Caco-2 (cell line): ENCODE measurements at places on chromosomes 5 and 9. TPM values are rescaled to one million over a fixed set of nuclear protein-coding genes. Genes with fewer than 3 reads are reported as not detected.
A peak's percentile ranks its signal among the peaks of the same experiment; 100 is the strongest.

- H3K4me3 ChIP-seq = no peak overlapping the region
- H3K27me3 ChIP-seq = no peaks in the 10 kb centered on the region
- DNase-seq = no peak
- H3K27ac ChIP-seq = peak overlapping the region; percentile 70
- no peaks in the 10 kb centered on the region for H3K36me3 ChIP-seq
Observed at GRCh38 chr5:147187099-147187540, 47.7 kb upstream of the STK32A start.

DNA sequence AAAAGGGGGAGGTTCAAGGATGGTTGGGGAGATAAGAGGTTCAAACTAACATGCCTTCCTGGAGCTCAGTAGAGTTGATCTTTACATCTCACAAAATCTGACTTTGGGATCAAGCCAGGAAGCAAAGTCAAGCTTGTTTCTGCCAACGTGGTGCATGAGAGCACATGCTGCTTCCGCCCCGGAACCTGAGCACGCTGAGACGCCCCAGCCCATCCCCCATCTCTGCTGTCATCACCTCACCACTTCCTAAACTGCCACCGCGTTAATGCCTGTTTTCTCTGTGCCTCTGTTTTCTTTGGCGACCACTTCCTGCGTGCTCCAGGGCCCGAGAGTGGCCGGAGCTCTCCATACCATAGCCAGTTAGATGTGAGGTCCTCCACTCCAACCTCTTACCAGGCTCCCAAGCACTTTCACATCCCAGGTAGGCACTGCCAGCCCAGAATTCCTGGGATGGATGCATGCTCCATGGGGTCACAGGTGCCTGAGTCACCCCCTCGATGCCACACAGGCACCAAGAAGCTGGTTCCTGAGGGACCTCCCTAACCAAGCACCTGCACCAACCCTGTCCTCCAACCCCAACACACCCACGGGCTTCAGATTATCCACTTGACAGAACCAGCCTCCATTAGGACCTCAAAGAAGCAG, 31.2 kb upstream of the AFAP1L1 start:
- no peak overlapping the region for H3K27ac ChIP-seq
- no peaks in the 10 kb centered on the region; the same call in 1 of the 2 replicates for H3K27me3 ChIP-seq
- H3K36me3 ChIP-seq = no peaks in the 10 kb centered on the region
- DNase-seq = no peak
- no peak overlapping the region for H3K4me3 ChIP-seq

- no peaks in the 10 kb centered on the region for H3K36me3 ChIP-seq
- DNase-seq = no peak
- no peaks in the 10 kb centered on the region for H3K4me1 ChIP-seq
- H3K27me3 ChIP-seq = no peaks in the 10 kb centered on the region
- H3K27ac ChIP-seq = no peak overlapping the region
Observed at GRCh38 chr9:129875687-129876395, 40.6 kb downstream of the USP20 start.

DNA sequence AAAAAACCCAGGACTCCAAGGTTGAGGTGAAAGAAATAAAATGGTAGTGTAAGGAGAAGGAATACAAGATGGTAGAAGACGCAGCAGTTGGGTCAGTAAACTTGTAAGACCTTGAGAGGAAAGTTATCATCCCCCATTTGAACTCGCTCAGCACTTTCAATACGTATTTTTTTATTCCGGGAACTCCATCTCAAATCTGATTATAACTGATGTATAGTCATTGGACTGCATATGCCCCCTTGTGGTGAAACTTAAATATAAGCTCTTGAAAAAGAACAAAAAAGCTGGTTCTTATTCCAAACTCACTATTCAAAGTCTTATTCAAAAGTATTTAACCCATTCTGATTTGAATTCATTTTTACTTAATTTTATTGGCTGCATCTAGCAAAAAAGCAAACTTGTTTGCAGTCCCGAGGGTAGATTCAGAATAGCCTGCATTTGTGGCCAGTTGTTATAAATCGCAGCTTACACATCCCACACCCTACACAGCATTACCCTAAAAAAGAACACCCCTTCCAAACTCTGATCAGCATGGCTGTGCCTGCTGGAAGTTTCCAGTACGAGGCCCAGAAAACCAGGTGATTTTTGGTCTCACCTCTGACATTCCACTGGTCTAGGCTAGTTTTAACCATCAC, 118.0 kb downstream of the ESM1 start:
- no peaks in the 10 kb centered on the region for H3K4me1 ChIP-seq
- no peaks in the 10 kb centered on the region for H3K36me3 ChIP-seq
- no peak overlapping the region for H3K27ac ChIP-seq
- no peak for DNase-seq

- H3K36me3 ChIP-seq = no peaks in the 10 kb centered on the region
- DNase-seq = no peak
- no peaks in the 10 kb centered on the region for H3K27me3 ChIP-seq
- H3K4me1 ChIP-seq = no peaks in the 10 kb centered on the region
- H3K27ac ChIP-seq = no peak overlapping the region
Observed at GRCh38 chr5:169415948-169416347, 115.0 kb upstream of the SLIT3 start.

DNA sequence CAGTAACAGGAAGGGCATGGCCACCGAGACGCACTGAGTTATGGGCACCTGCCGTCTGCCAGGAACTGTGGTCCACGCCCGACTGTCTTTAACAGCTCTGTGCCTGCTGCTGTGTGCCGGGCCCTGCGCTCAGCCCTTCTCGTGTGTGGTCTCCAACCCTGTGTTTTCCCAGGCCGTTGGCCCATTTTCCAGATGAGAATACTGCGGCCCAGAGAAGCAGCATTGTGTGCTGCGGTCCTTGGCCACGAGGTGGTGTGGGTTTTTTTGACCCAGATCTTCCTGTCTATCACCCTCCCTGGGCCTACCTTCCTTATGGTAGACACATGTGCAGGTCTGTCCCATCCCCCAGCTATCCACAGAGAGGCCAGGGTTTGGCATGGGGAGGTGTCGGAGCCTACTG, 47.0 kb downstream of the RXRA start:
- no peak for DNase-seq
- H3K27me3 ChIP-seq = no peaks in the 10 kb centered on the region
- H3K4me1 ChIP-seq = no peaks in the 10 kb centered on the region
- no peak overlapping the region for H3K27ac ChIP-seq
- no peaks in the 10 kb centered on the region for H3K36me3 ChIP-seq
- no peak overlapping the region for H3K4me3 ChIP-seq

DNA sequence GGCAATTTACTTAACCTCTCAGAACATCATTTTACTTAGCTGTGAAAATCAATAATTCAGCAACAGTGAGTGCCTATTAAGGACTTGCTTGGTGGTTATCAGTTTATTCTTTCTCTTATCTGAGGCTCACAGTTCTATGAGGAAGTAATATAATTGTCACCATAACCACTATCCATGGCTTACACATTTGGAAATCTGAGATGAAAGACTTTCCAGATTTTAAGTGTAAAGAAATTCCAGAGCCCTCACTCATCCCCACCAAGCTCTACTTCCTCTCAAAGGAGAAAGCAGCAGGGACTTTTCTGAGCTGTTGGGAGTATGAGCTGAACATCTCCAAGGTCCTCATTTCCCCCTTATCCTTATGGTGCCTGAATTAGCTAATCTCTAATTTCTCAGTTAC, 321.5 kb downstream of the FBXL7 start:
- no peaks in the 10 kb centered on the region for H3K36me3 ChIP-seq
- H3K4me1 ChIP-seq = no peaks in the 10 kb centered on the region
- no peak overlapping the region for H3K4me3 ChIP-seq
- no peak for DNase-seq

DNA sequence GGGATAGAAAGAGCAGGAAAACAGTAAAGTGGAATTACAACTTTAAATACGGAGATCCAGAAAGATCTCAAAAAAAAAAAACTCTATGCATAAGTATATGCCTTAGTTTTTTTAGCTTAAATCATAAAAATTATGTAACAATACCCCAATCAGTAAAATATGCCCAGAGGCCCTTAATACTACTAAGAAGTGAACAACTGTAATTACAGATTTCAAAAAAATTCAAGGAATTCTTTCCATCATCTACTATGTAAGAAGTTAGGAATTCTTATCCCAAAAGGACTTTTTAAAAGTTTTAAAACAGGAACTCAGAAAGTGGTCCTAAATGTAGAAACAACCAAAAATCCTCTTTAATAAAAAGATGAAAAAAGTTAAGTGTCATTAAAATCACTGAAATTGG, 111.3 kb downstream of the SSBP2 start:
- no peaks in the 10 kb centered on the region for H3K4me1 ChIP-seq
- no peak overlapping the region for H3K4me3 ChIP-seq
- no peaks in the 10 kb centered on the region for H3K27me3 ChIP-seq
- no peak for DNase-seq
- H3K27ac ChIP-seq = no peak overlapping the region

GRCh38 chr5:58795327-58795726, 212.5 kb downstream of the RAB3C start:
- no peaks in the 10 kb centered on the region for H3K4me1 ChIP-seq
- H3K27me3 ChIP-seq = no peaks in the 10 kb centered on the region; the same call in 1 of the 2 replicates
- no peak for DNase-seq
- H3K4me3 ChIP-seq = no peak overlapping the region
- H3K27ac ChIP-seq = no peak overlapping the region
- no peaks in the 10 kb centered on the region for H3K36me3 ChIP-seq

- no peak overlapping the region for H3K27ac ChIP-seq
- H3K27me3 ChIP-seq = no peaks in the 10 kb centered on the region
- H3K4me3 ChIP-seq = no peak overlapping the region
- no peak for DNase-seq
Observed at GRCh38 chr5:14168144-14168792, 25.1 kb downstream of the TRIO start.

GRCh38 chr5:178453224-178453623, 137.0 kb downstream of the COL23A1 start:
- H3K27me3 ChIP-seq = no peaks in the 10 kb centered on the region; the same call in 1 of the 2 replicates
- H3K36me3 ChIP-seq = no peaks in the 10 kb centered on the region
- no peak overlapping the region for H3K27ac ChIP-seq
- no peak for DNase-seq
- H3K4me3 ChIP-seq = no peak overlapping the region

- H3K36me3 ChIP-seq = no peaks in the 10 kb centered on the region
- no peak for DNase-seq
- no peaks in the 10 kb centered on the region for H3K27me3 ChIP-seq
- H3K4me1 ChIP-seq = no peaks in the 10 kb centered on the region
- H3K27ac ChIP-seq = no peak overlapping the region
- H3K4me3 ChIP-seq = no peak overlapping the region
Observed at GRCh38 chr9:133597316-133597957, 11.8 kb downstream of the FAM163B start.

C5orf58 gene
- total RNA-seq = not detected in 2 replicates

KCNIP1 gene
- total RNA-seq = not detected in 2 replicates

FUBP3 gene
- 76.1 and 78.6 TPM in 2 replicates for total RNA-seq

IARS1 gene
- total RNA-seq = 127 and 138 TPM in 2 replicates

ZNF608 gene
- 17.5 and 24.0 TPM in 2 replicates for total RNA-seq

OTULINL gene
- total RNA-seq = 16.3 and 18.3 TPM in 2 replicates
